Skin of body (tissue), 3 donors: ENCODE measurements at places on chromosomes 5 and 9. TPM values are rescaled to one million over a fixed set of nuclear protein-coding genes. Genes with fewer than 3 reads are reported as not detected.
A peak's percentile ranks its signal among the peaks of the same experiment; 100 is the strongest.

GRCh38 chr5:131947445-131947844 is 2.0 kb upstream of the MEIKIN start:
- DNase-seq, result no peak

GRCh38 chr5:136057401-136058038 is 28.7 kb downstream of the TGFBI start:
- DNase-seq, result peak; percentile 70

GRCh38 chr5:161077936-161078545 is 226.0 kb upstream of the ATP10B start:
- DNase-seq, result no peak

DNA sequence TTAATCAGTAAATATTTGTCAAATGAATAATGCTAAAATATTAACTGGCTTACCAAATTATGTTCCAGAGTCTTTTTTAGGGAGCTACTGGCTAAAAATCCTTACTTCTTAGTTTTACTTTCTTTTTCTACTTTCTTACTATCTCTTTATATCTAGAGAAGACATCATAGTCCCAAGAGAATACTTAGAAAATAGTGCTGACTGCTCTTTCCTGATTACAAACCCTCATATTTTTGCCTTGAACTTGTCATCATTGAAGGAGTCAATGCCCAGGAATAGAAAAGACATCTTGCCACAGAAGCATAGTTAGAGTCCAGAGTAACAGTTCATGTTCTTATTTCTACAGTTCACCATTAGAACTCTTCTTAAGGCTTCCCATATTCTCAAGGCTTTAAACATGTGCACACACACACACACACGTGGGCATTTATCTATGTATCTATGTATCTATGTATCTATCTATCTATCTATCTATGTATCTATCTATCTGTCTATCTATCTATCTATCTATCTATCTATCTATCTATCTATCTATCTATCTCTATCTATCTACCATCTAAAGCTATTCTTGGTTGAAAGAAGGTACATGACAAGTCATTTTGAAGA is 654.3 kb downstream of the ANXA1 start:
- no peak for DNase-seq

DNA sequence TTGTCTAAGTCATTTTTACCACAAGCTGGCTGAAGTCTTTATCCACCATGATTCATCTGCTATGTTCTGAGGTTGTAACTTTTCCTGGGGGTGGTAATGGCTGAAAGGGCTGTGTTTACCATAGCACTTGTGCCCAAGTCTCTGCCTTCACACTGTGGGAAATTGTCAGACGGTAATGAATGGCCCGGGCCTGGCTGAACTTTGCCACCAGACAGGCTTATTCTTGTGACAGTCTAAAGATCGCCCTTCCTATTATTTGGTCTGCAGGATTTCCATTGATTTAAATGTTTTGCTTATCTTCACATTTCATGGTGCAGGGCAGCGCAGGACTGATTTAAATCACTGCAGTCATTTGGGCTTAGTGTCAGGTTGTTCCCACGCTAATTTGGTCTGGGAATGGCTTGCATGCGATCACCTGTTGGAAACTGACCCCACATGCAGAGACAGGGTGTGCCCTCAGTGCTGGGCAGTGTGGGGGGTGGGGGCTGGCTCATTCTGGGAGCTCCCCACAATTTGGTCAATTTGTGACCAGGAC is 109.3 kb upstream of the ICE1 start:
- no peak for DNase-seq

- DNase-seq, result no peak
Measured at GRCh38 chr5:176542135-176542595, 5.0 kb upstream of the RNF44 start.

GRCh38 chr9:73683862-73684591 is 532.4 kb downstream of the ANXA1 start:
- no peak for DNase-seq

- DNase-seq, result no peak
Measured at GRCh38 chr5:136420168-136420898, 55.0 kb upstream of the TRPC7 start.

DNA sequence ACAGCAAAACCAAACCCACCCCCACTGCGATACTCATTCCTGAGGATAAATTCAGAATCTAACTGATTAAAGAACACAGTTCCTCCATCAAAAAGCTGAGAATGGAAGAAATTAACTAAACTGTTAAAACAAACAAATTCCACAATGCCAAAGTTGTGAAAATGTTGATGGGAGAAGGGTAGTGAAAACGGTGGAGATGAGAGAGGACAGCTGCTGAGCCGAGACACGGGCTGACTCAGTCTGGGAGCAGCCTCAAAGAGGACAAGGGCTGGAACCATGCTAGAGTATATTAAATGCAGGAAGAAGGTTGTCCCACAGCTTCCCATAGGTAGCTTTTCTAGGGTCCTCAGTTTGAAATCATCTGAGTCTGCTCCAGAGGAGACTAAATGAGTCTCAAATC is 14.3 kb downstream of the ADAMTS12 start:
- DNase-seq, result no peak

DNA sequence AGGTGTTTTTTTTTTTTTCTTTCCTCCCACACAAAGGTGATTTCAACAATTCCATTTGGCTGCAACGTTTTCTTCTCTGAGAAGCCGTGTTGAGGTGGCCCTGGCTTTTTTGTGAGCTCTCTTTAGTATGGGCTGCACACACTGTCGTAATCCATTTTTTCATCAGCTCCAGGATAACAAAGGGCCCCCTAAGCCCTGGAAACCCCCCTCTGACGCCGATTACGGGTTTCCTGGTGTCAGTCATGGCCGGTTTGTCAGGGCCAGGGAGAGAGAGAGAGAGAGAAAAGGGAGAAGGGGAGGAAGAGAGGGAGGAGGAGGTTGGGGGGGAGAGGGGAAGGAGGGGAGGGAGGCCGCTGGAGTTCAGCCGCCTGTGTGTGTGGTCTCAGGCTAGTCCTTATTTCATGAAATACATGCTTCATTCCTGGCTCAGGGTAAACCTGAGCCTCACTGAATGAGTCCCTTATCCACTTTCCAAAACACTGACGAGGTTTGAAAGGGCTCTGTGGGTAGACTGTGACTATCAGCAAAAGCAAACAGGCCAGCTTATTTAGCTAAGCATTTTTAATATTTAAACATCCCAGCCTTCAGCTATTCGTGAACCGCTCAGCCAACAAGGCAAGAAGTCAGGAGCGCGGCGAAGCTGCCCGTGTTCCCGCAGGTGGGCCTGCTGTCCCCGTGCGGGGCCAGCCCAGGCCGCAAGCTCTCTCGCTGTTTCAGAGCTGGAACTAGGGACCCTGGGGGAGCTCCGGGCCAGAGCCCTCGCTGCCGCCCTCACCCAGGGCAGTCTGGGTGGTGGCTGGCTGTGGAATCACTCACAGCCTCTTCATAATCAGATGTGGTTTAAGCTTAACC is 172.8 kb downstream of the ERCC6L2 start:
- peak; percentile 20 for DNase-seq

DNA sequence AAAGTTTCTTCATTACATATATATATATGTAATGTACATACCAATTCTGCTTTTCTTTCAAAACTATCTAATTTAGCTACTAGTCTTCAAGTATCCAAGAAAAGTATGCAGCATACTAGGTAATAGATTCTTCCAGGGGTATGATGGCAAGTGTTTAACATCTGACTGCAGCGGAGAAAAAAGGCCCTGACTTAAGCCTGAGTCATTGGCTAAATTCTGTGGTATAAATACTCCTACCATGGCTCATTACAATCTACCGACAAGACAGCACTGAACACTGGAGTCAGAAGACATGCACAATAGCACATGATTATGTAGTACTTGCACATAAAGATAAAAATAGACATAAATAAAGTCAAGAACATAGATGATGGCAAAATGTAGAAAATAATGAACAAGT is 439.9 kb downstream of the BRINP1 start:
- DNase-seq, result no peak

- no peak for DNase-seq
Measured at GRCh38 chr9:127874301-127875221, 2.9 kb downstream of the AK1 start.

DNA sequence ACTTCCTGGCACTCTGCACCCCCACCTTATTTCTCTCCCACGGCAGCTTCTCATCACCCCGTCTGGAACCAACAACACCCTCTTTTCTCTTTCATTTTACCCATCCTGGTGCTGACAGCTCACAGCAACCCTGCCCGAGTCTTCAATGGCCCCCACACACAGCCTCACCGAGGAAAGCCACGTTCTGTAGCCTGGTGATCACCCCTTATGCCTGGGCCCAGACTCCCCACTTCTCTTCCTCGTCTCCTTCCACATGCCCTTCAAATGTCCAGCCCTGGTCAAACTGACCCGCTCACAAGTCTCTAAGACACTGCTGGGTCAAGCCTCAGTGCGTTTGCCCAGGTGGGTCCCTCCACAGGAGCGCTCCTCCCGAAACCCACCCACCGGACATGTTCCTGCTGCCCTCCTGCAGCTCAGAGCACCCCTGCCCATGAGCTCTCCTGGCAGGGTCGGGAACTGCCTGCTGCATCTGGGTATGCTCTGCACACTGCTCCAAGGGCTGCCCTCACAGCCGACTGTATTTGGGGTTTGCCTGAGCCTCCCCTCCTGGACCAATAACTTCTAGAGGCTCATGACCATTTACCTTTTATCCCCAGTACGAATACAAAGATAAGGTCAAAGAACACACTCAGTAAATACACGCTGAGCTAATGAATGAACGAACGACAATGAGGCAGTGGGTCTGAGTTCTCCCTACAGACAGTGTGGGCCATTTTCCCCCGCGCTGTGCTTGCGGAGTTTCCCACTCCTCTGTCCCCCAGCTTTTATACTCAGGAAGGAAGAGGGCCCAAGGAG is 154.7 kb upstream of the PHYKPL start:
- no peak for DNase-seq

GRCh38 chr9:70218767-70219166 is 40.0 kb upstream of the SMC5 start:
- DNase-seq, result no peak

DNA sequence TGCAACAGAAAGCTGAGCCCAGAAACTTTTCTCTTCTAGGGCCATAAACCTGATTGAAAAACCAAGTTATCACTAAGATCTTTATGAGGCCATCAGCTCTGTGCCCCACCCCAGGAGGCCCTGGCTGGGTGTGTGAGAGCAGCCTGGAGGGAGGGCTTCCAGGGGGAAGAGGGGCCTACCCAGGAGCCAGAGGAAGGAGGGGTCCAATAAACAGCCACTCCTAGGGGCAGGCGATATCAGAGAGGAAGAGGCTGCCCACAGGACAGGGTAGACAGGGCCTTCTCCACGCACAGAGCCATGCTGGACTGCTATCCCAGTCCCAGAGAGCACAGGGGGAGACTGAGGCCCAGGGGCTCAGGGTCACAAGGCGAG is 4.5 kb upstream of the CDX1 start:
- DNase-seq, result no peak

GRCh38 chr9:107309271-107309670 is 26.2 kb downstream of the RAD23B start:
- no peak for DNase-seq

DNA sequence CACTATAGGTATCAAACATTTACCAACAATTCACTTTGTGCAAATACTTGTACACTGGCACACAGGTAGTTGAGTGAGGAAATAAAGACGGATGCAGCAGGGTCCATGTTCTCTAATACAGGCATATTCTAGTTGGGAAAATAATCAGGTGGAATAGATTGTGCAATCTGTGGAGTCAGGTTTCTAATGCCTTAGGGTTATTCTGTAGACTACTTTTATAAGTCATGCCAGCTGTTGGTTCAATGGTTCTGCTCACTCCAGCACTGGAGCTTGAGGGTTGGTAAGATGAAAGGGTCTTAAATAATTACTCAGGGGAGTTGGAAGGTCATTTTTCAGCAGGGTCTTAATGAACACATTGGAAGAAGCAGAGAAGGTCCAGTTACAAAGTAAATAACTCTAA is 690.3 kb upstream of the DMAC1 start:
- no peak for DNase-seq

- no peak for DNase-seq
Measured at GRCh38 chr9:95508242-95508967, 8.4 kb downstream of the PTCH1 start.

- peak; percentile 67 for DNase-seq
Measured at GRCh38 chr9:35945341-35946018, 12.5 kb downstream of the OR2S2 start.

GRCh38 chr9:98957826-98958225 is 14.1 kb downstream of the COL15A1 start:
- no peak for DNase-seq

- DNase-seq, result no peak
Measured at GRCh38 chr5:170746961-170747340, 36.6 kb upstream of the GABRP start.

DNA sequence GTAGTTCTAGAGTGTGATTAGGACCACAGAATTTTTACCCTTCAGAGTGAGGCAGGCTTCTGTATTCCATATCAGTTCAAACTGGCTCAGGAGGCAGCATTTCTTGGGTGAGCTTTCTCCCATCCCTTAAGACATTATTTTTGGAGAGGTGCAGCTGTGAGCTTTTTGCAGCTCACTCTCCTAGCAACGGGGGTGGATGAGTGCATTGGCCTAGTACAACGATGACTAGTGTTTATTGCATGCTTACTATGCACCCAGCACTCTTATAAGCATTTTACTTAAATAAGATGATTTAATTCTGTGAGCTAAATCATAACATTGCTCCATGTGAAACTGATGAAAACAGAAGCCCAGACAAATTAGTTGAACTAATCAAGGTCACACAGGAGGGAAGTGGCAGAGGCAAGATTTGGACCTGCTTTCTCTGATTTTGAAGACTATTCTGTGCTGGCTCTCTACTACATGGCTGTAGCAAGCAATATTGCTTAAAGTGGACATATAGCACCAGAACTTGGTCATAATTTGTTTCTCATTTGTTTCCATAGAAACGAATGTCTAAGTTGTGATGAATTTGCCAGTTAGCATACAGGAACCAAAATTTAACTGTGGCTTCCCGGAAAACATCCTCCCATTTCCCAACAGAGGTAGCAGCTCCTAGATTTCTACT is 372.1 kb upstream of the RIOK2 start:
- peak; percentile 7 for DNase-seq

DNA sequence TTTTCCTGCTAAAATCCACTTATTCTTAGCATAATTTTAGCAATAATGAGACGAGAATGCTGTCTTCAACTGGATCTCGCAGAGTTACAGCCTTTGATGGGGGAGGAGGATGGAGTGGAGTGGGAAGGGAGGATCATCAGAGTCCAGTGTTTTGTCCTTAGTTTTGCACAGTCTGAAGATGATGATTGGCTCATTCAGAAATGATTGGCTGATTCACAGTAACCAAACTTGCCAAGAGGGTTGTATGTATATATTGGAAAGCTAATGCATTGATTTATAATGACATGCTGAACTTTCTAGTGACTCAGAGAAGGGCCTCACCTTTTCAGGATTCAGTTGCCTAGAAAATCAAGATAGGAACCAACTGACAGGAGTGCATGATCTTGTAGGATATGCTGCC is 448.0 kb downstream of the CCDC171 start:
- no peak for DNase-seq

LCN2 gene
- 14.6 TPM for total RNA-seq

CFAP157 gene
- 0.10 TPM for total RNA-seq

PDE4D gene
- 39.7 TPM for total RNA-seq

KCNIP1 gene
- total RNA-seq, result 2.5 TPM

ACER2 gene
- 3.8 TPM for total RNA-seq

IFNA2 gene
- not detected for total RNA-seq

SAPCD2 gene
- 5.8 TPM for total RNA-seq

PLPPR1 gene
- 1.5 TPM for total RNA-seq

PCDHB2 gene
- 3.1 TPM for total RNA-seq

SLC23A1 gene
- total RNA-seq, result 0.30 TPM
